NCI-H2081 treated with DMSO at 0.1 percent for 48 hours (cell line): ENCODE measurements at places on chromosomes 16 and 17.
A peak's percentile ranks its signal among the peaks of the same experiment; 100 is the strongest.

DNA sequence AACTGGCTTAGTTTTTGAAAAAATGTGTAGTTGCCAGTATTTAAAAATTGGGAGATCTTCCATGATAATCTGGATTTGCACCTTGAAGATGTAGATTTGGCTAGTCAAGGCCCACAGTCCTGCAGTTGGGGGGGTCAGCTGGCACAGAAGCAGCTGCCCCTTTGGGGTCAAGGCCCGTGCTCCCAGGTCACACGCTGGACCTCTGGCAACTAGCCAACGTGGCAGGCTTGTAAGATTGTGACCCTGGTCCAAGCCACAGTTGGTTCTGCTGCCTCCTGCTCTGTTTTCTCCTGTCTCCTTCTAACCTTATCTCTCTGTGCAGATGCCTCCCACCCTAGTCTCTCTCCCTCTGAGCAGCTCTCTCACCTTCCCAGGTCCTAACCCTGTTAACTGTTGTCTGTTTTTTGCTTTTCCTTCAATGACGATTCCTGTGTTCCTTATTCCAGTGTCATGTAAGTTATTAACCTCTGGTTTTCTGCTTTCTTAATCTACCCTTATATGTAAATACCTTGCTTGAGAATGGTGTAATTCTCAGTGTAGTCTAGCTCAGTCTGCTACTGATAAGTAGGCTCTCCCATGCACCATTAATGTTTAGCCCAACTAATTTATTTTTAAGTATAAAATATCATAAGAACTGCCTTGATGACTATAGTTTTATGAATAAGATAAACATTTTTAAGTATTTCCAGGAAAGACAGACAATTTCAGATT, 27.9 kb downstream of the CLEC16A start:
- no peak for DNase-seq

DNA sequence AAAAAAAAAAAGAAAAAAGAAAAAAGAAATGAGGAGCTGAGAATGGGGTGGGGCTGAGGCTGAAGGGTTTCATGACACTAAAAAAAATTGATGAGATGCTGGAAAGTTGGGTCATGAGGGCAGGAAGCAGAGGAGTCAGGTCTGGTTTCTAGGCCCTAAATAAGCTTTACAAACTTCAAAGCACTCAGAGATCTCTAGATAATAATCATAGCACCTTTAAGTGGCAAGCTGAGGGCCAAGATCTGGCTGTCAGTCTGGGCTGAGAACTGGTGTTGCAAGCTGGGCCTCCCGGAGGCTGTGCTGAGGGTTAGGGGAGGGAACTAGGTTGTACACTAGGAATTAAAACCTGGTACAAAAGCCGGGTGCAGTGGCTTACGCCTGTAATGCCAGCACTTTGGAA, 6.4 kb downstream of the ZNF764 start:
- DNase-seq: no peak

DNA sequence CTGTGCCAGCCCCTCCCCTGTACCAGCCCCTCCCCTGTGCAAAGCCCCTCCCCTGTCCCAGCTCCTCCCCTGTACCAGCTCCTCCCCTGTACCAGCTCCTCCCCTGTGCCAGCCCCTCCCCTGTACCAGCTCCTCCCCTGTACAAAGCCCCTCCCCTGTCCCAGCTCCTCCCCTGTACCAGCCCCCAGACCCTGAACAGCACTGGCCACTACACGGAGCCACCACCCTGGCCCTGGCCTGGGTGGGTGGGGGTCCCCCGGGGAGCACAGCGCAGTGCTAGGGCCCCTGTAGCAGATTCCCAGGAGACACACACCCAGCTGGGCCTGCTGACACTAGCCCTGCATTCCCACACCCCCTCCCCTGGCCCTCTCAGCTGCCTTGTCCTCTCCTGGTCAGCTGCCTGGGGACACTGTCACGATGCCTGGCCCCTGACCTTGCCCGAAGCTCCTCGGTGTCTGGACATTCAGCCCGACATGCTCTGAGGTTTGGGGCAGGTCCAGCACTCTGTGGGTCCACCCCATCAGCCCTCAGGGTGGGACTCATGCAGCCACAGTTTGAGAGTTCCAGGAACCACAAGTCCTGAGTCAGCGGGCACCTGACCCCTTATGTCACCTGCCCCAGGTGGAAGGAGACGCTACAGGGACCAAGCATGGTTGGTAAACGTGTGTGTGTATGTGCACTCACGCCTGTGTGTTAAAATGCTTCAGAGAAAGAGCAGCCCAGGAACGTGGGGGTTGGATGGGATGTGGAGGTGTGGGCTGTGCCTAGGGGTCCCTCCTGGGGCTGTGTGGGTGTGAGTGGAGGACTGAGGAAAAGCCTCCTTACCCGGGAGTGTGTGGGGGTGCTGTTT, 114.2 kb downstream of the METRNL start:
- DNase-seq: no peak

DNA sequence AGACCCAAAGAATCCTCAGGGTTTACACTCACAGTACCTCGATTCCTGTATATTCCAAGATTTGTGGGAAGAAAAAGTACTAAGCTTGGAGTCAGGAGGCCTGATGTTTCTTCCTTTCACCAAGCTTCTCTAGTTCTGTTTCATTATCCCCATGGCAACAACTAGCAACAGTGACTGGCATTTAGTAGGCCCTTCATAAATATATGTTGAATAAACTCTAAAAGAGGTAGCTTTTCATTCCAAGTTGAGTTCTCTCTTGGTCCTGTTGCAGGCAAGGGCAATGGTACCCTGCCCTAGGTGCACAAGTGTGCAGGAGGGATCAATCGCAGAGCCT, 527 bp upstream of the UBE2Z start:
- peak; percentile 51 for DNase-seq

DNA sequence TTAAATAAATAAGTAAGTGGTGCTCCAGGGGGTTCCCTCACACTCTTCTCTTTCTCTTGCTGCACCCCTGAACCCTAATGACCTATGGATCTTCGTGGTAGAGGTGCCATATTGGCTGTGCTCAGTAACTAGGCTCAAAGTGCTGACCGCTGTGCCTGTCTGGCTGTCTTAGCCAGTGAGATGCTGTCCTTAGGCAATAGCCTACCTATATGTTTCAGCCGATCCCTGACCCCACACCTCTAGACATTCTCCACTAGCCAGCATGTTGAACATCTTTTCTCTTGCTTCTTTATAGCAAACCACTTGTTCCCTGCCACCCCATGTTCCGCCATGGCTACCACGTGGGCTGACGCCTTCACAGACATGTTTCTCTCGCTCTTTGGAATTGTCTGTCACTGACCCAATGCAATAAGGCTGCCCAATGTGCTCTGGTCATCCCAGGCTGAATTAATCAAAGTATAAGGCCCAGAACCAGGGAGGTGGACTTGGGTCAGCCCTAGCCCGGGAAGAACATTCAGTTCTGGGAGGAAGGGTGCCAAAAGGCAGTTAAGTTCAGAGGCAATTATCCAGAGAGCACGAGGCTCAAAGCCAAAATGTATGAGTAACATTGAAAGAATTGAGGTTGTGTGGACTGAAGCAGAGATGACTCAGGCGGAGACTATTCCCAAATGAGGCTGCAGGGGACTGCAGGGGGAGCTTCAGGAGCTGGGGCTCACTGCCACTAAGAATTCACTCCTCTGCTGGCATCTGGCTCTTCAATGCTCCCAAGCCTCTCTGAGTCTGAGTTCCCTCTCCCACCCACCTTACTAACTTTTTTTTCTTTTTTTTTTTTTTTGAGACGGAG, 28.7 kb upstream of the TNRC6A start:
- no peak for DNase-seq

DNA sequence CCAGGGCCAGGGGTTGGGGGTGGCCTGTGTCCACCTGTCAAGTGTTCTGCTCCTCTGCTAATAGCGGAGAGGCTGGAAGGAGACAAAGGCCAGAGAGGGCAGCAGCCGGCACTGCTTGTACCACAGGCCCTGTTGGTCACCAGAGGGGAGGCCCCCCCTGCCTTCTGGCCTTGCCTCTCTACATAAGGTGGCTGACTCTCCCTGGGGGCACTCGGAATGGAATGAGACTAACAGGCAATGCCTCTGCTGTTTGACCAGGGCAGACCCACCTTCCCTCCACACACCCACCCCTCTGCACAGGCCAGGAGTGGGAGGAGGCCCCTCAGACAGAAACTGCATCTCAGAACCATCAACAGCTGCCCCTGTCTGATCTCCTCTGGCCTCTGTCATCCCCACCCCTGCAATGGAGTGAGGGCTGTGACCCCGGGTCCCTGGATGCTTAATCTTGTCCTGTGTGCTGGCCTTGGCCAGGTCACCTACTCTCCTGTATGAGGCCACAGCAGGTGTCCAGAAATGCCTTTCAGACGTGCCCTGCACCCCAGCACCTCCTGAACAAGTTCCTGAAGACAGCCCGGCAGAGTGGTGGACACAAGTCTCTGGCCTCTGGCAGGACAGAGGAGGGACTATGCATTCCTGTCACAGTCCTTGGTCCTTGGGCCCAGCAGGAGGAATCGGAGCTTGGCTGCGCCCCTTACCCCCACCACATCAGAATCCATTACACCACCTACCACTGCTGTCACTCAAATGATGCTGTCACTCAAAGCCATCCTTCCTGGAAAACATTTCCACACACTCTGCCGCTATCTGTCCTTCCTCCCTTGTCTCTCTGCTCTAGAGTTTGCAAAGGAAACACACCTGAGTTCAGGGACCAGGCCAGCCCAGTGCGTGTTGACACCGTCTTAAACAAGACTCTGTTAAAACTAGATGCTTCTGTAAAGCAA, 107.5 kb upstream of the ZNF750 start:
- DNase-seq: no peak

GRCh38 chr17:82345151-82345976, 11.8 kb upstream of the SECTM1 start:
- DNase-seq: no peak
